Liver (tissue), 10 donors: ENCODE measurements at places on chromosomes 16 and 17. TPM values are rescaled to one million over a fixed set of nuclear protein-coding genes. Genes with fewer than 3 reads are reported as not detected.

DNA sequence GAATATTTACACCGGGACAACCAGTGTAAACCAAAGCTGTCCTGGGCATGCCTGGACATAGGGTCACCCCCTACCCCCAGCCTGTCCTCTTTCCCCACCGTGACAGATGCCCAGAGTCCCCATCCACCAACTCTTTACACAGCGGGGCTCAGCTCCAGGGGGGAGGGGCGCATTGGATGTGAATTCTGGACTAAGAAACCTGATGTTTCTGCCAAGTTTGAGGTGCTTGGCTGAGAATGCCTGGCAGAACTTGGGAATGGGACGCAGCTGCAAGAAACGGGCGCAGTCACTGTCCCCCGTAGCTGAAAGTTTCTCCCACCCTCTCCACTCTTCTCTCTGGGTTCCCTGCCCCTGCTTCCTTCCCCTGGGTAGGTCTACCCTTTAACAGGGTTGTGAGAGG is 68.0 kb upstream of the CDC42EP4 start:
- no peak for DNase-seq

DNA sequence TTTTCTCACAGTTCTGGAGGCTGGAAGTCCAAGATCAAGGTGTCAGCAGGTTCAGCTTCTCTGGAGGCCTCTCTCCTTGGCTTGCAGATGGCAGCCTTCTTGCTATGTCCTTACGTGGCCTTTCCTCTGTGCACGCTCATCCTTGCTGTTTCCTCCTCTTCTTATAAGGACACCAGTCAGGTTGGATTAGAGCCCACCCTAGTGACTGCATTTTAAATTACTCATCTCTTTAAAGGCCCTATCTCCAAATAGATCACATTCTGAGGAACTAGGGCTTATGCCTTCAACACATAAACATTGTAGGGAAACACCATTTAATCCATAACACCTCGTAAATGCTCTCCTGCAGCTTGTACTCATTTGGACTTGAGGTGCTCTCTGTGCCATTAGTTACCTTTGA is 36.3 kb downstream of the DHRS7C start:
- no peak for DNase-seq

Gene CDR2L
- 0.70 TPM for total RNA-seq

GRCh38 chr16:5187402-5187952 is 89.9 kb upstream of the EEF2KMT start:
- DNase-seq: no peak

- no peak for DNase-seq
These were observed 1.3 kb downstream of the KIAA0513 start for GRCh38 chr16:85028685-85029407.

- DNase-seq: no peak
These were observed 12.6 kb upstream of the DNASE1 start for GRCh38 chr16:3641801-3642396.

GRCh38 chr16:24430954-24431760 is 108.2 kb upstream of the RBBP6 start:
- DNase-seq: no peak

- no peak for DNase-seq
These were observed 13.1 kb upstream of the TRAP1 start for GRCh38 chr16:3730161-3731125.

- no peak for DNase-seq
These were observed 7.9 kb downstream of the HERPUD1 start for GRCh38 chr16:56939801-56940200.

GRCh38 chr16:68362947-68363657 is 52.3 kb downstream of the PRMT7 start:
- no peak for DNase-seq

DNA sequence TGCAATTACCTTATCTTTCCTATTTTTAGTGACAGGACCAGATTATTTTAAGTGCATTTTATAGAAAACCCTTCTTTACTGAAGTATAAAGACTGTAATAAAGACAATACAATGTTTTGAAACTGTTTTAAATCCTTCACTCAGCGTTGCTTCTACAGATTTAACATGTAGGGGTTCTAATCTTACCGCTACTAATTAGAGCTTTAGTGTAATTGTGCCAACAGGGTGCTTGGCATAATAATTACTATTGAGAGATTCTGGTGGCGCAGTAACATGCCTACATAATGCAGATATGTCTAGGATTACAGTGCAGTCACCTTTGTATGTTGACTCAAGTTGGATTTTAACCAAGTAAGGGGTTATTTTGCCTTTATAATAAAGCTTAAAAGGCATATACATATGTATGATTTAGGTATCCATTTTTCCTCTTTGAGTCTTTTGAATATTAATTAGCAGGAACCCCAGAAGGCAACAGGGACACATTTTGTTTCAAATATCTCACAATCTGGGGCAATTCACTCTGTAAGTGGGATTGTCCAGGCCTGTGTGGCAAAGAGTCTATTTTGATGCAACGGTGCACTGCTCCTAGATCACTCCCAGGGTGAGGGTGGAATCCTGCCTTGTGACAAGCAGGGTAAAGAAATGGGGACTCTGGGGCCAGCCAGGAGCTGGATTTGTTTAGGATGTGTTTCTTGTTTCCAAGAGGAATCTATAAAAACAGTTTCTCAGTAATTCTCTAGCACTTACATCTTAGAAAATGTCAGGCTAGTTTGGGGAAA is 604.7 kb upstream of the SALL1 start:
- DNase-seq: no peak

- peak; percentile 87 for DNase-seq
These were observed at the start of gene HIRIP3 for GRCh38 chr16:29995324-29995910. HIRIP3 (minus strand) TSS chr16:29995617; CDS start chr16:29995605, 12 bp downstream.

DNA sequence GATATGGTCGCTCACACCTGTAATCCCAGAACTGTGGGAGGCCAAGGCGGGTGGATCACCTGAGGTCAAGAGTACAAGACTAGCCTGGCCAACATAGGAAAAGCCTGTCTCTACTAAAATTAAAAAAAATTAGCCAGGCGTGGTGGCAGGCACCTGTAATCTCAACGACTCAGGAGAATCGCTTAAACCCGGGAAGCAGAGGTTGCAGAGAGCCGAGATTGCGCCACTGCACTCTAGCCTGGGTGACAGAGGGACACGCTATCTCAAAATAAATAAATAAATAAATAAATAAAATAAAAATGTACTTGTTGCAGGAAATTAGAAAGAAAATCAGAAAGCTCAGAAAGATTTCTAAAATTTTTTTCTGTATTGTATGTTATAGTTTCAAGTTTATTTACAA is 113.9 kb downstream of the LITAF start:
- DNase-seq: no peak

DNA sequence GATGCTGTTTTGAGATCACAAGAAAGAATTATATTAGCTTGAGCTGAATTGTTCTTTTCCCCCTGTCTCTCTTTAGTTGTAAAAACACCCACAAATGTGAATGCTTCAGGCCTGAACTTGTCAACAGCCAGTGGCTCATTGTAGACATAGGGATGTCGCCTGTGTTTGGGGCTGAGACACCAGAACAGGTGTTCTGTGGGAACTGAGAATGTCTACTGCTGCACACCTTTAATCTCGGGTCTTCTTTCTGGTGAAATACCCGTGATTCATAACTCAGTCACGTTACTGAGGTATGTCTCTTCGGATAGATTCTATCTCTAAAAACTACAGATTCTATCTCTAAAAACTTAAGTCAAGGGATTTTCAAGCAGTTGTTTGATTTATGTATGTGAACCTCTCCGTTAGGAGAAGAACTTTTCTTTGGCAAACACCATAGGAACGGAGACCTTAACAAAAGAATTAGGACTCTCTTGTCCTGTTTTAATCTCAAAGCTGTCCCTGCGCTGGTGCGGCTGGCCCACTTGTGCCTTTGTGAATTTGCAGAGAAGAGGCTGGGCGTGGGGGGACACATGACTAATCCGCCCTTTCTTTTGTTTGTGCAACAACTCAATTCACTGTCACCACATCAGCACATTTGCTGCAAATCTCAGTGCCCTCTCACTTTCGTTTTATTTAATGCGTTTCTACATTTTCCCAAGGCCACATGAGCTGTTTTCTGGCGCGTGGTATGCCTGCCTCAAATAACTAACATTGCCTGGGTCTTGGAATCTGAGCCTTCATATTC is 643.0 kb downstream of the MAF start:
- DNase-seq: no peak

GRCh38 chr17:81386646-81387099 is 8.6 kb upstream of the BAHCC1 start:
- no peak for DNase-seq

- no peak for DNase-seq
These were observed 852 bp downstream of the GPR139 start for GRCh38 chr16:20072874-20073202.

DNA sequence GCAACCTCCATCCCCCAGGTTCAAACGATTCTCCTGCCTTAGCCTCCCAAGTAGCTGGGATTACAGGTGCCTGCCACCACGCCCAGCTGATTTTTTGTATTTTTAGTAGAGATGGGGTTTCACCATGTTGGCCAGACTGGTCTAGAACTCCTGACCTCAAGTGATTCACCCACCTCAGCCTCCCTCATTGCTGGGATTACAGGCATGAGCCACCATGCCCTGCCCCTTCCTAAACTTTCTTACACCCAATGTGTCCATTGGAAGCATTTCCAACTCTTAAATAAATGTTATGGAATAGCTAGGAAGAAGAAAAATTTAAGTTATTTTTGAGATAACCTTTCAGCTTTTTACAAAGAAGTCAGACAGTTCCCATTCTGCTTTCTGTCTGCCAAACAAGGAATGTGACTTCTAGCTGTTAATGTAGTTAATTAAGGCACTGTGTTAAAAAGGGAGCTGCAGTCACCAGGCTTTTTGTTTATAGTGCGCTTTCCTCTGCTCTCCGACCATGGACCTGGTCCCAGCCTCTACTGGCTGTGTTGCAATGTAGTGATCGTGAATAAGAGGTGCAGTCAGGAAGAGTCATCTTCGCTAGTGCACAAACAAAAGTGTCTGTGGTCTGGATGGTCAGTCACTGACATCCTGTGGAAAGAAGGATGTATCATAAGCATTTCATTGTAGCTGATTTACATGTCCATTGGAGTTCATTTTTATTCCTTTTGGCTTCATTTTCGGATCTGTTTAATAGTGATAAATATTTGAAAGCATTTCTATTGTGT is 39.7 kb downstream of the USP10 start:
- DNase-seq: no peak

Gene MYH3
- total RNA-seq: 0.65 TPM

Gene BHLHA9
- total RNA-seq: not detected

DNA sequence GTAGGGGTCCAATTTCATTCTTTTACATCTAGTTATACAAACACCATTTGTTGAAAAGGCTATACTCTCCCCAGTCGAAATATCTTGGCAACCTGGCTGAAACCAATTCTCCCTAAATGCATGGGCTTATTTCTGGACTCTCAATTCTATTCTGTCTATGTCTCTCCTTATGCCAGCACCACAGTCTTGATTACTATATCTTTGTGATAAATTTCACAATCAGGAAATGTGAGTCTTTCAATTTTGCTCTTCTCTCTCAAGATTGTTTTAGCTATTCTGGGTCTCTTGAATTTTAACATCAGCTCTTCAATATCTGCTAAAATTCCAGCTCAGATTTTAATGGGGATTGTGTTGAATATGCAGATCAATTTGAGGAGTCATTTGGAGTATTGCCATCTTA is 5.9 kb upstream of the TRIM25 start:
- no peak for DNase-seq

Gene NKIRAS2
- 17.4 TPM for total RNA-seq

GRCh38 chr16:12655537-12655936 is 148.2 kb downstream of the CPPED1 start:
- DNase-seq: no peak

DNA sequence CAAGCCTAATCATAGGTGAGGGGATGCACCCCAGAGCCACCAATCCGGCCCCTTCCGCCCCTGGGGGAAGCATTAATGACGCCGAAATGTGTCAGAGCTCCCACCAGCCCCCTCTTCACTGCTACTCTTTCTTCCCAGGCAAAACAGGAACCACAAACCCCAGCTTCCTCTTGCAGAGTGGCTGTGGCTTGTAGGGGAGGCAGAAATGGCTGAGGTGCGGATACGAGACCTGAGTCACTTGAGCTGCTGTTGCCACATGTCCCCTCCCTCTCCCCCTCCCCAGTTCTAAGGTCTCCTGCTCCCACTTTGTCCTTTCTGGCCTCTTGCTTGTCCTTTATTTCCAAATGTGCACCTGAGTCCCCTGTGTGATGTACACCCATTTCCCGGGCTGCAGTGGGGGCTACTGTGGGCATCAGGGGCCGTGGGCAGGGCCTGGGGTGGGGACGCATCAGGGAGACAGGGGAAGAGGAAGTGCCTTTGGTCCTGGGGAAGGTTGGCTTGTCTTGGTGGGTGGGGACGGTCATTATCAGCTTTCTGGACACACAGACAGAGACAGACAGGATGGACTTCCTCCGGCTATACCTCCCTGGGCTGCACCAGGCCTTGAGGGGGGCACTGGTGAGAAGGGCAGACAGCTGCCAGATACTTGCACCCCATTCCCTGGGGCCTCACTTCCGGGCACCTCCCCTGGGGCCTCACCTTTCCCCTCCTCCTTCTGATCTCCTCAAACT is at the start of gene APOBR:
Gene APOBR (plus strand): TSS at position 523 of the 731 bp plus-strand sequence. CDS start 39 bp downstream, at position 562.
- DNase-seq: no peak

DNA sequence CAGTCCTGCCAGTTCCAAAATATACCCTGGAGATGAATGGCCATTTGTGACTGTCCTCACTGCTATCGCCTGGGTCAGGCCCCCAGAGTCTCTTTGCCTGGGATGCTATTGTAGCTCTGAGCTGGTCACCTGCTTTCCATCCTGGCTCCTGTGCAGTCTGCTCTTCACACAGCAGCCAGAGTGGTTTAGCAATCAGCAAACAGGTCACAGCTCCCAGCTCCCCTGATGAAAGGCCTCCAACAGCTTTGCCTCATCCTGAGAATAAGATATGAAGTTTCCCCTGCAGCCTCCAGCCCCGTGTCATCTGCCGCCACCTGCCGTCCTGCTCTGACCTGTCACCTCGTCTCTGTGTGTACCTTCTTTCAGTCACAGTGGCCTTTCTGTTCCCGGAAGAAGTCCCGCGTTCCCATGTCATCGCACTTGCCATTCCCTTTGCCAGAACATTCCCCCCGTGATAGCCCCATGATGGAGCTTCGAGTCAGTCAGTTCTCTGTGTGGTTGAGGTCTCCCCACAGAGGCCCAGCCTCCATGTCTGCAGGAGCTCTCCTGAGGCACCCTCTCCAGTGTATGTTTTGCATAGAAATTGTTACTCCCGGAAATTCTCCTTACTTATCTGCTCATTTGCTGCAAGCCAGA is 281.5 kb downstream of the SNX29 start:
- DNase-seq: peak; percentile 46

Gene KCNG4
- total RNA-seq: not detected

- DNase-seq: no peak
These were observed 1.6 kb downstream of the RPTOR start for GRCh38 chr17:80546267-80546666.
